ENCODE measurements at places on chromosomes 16 and 17.

- DNase-seq, result no peak
Measured at GRCh38 chr17:60256174-60256573, 106.4 kb downstream of the CA4 start.

GRCh38 chr16:87074641-87075318 is 242.4 kb downstream of the C16orf95 start:
- DNase-seq, result no peak

- DNase-seq, result no peak
Measured at GRCh38 chr17:60659156-60659555, 18.5 kb upstream of the BCAS3 start.

- DNase-seq, result no peak
Measured at GRCh38 chr17:57925361-57925990, 29.7 kb downstream of the CUEDC1 start.

DNA sequence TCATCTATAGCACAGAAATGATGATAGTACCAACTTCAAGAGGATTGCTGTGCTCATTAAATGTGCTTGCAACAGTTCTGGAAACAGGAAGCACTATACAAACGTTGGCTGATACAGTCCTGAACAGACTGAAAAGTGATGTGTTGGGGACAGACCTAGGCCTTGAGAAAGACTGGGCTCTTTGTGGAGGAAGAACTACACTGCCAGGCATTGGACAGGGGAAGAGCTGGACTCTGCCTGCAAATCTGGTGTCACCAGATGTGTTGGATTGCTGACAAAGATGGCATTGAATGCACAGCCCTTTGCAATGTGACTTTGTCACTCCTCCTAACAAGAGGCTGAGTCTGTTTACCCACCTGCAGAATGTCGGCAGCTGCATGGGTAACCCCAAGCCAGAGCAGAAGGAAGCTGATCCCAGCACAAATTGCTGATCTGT is 12.4 kb upstream of the ST6GALNAC2 start:
- no peak for DNase-seq

DNA sequence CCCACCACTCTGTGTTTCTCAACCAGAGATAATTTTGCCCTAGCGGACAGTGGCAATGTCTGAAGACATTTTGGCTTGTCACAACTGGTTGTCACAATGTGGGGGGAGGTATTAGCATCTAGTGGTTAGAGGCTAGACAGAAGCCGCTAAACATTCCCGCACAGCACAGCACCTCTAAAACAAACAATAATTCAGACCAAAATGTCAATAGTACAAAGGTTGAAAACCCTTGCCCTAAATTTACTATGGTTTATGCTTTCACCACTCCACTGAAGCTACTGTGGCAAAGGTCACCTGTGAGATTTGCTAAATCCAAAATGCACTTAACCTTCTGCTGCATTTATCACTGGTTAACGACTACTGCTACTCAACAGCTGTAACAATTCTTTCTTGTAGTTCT is 14.1 kb downstream of the NUP88 start:
- no peak for DNase-seq

DNA sequence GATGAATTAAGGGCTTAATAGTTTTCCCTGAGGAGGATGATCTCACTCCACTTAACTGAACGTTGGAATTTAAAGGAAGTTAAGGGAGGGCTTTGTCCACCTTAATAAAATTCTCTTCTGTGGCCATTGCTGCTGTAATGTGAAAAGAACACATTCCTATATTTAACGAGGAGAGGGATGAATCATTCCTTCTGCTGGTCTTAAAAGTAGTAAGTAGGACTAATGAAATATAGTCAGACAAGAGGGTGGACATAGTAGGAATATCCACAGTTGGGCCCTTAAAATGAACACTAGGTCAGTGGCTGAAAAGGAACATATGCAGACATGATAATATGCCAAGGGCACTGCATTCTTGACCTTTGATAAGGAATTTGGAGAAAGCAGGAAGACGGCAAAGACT is 405.6 kb downstream of the PMP22 start:
- DNase-seq, result no peak

DNA sequence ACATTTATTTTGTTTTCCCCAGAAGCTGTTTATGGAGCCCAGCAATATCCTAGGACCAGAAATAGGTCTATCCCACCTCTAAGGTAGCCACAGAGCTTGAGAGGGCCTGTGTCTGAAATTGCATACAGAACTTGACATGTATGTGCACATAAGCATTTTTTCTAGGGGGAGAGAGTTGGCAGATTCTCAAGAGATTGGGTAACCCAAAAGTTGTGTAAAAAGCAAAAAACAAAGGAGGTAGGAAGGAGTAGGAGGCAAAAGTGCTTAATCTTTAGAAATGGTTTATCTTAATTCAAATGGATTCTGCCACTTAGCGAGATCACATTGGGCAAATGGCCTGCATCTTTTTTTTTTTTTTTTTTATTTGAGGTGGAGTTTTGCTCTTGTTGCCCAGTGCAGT is 3.5 kb downstream of the PLK1 start:
- no peak for DNase-seq

Measured in NCI-H748 treated with DMSO at 0.1 percent for 48 hours (cell line).